ENCODE measurements at places on chromosomes 5 and 9.

DNA sequence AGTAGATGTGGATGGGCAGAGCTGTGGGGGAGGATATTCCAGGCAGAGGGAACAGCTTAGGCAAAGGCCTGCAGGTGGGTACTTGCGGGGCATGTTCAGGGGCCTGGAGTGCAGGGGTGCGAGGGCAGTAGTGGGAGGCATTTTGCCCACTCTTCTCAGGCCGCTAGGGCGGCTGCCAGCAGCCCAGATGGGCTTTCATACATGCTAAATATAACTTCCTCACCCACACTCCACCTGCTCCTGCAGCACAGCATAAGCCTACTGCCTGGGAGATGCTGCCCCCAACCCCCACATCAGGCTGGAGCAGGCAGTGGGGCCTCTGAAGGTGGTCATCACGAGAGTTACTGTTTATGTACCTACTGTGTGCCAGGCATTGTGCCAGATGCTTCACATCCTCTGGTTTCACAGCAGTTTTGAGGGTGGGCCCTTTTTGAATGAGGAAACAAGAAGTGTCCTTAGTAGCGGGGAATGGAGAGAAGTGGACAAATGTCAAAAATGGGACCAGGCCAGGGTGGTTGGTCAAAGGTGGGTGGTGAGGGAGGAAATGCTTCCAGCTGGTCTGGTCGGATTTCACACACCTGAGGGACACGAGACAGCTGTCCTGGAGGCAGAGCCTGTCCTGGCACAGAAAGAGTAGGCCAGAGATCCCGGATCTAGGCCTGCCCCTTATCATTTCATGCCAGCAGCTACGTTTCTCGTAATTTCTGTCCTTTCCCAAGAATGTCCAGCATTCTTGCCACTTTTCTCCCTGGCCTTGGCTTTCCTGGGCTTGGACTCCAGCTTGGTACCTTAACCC lies 12.1 kb downstream of the RGS14 start:
- no peak for DNase-seq

DNA sequence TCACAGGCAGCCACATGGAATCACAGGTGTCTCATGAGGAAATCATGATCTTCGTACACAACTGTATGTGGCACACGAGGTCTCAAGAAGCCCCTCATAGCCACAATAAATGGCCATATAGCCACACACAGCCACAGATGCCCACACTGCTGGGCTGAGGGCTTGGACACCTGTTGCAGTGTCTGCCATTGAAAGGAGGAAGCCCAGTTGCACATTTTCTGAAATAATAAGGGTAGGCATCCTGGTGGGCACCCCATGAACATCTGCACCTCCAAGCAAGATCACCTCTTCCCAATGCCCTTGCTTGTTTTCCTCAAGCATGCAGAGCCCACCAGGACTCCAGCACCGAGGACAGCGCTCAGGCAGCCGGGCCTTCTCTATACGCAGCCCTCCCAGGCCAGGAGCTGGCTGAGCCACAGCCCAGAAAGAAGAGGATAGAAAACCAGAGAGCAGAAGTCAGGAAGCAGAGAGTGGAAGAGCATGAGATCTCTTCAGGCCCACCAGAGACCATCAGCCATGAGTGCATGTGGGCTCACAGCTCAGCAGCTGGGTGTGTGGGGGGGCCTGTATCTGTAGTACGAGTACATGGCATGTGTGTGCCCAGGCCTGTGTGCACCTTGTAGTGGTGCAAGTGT lies 1.0 kb upstream of the ACSL6 start:
- DNase-seq: no peak

GRCh38 chr5:96506866-96507527 lies 73.9 kb upstream of the PCSK1 start:
- DNase-seq: no peak

DNA sequence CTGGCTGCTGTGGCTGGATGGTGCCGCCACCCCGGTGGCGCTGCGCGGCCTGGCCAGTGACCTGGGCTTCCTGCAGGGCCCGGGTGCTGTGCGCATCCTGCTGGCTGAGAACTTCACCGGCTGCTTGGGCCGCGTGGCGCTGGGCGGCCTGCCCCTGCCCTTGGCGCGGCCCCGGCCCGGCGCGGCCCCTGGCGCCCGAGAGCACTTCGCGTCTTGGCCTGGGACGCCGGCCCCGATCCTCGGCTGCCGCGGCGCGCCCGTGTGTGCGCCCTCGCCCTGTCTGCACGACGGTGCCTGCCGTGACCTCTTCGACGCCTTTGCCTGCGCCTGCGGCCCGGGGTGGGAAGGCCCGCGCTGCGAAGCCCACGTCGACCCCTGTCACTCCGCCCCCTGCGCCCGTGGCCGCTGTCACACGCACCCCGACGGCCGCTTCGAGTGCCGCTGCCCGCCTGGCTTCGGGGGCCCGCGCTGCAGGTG lies 17.5 kb downstream of the CRB2 start:
- DNase-seq: no peak

GRCh38 chr9:119902611-119903010 lies 533.4 kb upstream of the BRINP1 start:
- DNase-seq: no peak

DNA sequence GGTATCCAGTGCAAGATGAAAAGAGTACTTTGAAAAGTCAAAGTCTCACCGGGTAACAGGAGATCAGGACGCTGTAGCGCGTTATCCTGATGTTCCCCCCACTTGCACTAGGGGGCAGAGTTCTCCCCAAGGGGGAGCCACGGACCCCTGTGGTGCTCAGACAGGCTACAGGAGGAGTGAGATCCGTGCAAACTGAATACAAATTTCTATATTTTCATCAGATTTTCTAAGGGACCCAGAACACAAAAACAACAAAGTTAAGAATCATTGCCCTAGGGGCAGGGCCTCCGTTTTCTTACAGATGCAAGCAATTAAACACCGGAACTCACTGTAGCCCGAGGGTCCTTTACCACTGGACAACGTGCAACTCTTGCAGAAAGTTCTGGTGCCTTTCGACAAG lies 2.0 kb downstream of the MYO10 start:
- no peak for DNase-seq

- DNase-seq: no peak
Measured at GRCh38 chr5:128464596-128464995, 73.4 kb downstream of the FBN2 start.

- DNase-seq: no peak
Measured at GRCh38 chr5:72692231-72692637, 124.2 kb upstream of the TNPO1 start.

DNA sequence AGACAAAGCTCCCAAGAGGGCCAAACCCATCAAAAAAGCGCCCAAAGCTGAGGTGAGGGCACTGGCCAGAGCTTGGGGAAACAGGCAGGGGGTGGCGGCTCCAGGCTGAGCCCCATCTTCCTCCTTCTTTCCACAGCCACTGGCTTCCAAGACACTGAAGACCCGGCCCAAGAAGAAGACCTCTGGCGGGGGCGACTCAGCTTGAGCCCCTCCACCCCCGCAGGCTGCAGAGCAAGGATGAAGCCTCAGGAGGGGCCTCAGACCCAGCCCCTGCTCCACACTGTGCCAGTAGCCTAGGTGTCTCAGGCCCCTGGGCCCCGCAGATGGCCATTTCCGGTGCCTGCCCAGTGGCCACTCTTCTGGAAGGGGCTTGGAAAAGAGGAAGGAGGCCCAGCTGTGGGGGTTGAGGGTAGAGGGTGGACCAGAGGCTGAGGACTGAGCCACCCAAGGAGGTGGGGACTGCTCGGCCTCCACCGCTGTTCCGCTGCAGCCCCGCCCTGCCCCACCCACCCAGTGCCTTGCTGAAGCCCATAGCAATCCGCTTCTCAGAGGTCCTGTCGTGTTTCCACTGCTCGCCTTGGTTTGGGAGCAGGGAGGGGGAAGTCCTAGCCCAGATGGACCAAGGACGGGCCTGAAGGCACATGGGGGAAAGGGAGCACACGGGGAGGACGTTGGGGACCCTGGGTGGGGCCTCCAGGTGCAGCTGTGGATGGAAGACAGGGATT lies 6.9 kb downstream of the REEP2 start:
- DNase-seq: no peak

DNA sequence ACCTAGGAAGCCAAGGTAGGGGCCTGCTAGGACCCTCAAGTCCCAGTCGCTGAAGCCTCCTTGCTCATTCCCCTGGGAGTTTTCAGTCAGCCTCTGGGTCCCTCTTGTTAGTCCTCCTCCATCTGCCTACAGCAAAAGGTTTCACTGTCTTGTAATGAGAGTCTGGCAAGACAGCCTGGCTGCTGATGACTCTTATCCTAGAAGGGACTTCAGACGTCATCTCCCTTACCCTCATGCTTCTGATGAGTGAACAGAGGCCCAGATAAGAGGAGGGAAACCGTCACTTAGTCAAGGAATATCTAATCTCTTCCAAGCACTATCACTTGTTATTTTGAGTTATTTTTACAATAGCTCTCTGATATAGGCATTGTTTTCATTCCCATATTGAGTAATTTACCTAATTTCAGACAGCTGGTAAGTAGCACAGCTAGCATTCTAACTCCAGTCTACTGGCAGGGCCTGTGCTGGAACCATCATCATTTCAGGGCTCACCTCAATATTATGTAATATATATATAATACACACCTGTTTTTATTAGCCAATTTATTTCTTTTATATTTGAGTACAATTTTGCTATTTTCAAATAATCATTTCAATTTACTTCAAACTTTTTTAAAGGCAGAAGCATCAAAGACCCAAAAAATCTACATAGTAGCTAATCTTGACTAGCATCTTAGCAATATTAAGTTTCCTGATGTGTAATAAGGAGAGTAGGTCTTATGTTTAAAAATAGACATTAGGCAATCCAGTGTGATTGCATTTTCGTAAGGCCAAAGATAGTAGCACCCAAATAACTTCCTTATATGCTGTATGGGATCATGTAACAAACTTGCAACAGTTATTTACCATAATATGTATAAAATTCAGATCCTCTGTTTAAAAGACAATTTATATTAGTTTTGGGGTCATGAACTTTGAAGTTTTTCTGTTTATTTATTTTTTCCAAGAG lies 7.9 kb downstream of the CMYA5 start:
- DNase-seq: no peak

- no peak for DNase-seq
Measured at GRCh38 chr5:123007754-123008153, 28.8 kb downstream of the PPIC start.

DNA sequence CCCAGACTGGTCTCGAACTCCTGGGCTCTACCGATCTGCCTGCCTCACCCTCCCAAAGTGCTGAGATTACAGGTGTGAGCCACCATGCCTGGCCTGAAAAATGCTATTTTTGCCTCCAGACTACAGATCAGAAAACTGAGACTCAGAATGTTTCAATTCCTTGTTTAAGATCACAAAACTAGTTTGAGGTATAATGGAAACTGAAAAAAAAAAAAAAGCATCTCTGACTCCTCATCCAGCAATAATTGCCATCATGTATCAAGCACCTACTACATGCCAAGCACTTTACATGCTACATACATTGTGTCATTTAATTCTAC lies 35.6 kb downstream of the PLAC8L1 start:
- no peak for DNase-seq

DNA sequence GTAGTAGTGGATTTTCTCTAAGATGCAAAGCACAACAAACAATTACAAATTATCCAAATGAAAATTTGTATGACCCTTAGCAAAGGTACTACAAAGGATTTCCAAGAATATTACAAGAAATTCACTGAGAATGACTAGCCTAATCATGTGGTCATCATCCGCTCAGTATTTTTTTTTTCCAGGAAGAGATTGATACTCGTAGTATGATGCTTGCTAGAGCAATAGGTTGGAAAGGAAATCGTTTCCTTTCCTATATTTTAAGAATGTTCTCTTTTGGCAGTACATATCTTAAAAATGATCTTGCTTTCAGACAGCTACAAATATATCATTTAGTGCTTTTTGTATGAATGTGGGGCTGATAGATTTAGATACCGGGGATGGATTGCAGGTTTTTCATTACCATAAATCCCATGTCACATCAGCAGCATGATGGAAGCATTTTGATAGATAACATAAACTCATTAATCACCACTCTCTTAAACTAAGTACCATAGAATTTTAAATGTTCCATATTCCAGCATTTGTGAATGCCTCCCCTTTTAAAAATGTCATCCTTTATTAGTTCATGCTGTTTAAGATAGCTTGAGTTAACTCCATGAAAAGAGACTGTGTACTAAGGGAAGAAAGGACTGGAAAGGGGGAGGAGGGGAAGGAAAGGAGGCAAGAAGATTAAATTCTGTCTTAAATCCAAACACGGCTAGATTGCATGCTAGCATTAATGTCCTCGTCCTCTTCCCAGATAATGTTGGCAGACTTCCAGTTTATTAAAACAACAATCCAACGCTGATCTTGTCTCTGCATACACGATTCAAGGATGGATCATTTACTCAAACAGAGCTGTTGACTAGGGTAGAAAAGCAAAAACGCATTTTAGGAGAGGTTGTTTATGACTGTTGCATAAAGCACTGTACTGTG lies 311.7 kb upstream of the ZNF608 start:
- peak; percentile 69 for DNase-seq

GRCh38 chr5:73619606-73620333 lies 6.2 kb upstream of the ARHGEF28 start:
- no peak for DNase-seq

All from NCI-H2029 treated with DMSO at 0.1 percent for 48 hours (cell line).